ENCODE measurements at places on chromosomes 6 and 20.

DNA sequence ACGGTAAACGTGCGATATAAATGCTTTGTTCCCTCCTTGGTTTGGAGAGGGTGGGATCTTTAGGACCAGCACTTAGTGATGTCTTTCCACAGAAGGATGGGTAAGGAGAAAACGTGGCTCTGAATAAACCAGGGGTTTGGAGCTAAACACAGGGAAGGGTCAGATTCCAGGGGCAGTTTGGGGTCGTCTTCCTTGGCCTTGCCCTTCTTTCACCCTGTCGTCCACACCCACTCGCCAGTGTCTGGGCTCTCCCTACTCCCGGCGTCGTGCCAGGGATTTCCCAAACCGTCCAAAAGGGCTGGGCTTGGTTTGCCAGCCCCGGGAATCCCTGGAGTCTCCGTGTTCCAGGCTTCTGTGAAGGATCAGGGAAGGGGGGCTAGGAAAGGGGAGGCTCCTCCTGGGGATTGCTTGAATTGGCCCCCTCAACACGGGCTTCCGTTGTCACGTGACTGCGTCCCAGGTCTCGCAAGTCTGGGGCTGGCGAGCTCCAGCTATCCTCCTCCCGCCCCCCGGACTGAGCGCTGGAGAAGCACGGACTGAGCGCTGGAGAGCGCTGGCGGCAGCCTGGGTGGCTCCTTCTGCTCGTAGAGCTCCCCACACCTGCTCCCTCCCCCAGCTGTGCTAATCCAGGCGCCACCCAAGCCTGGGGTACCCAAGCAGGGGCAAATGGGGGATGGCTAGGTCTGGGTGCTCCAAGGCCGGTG is 9.4 kb upstream of the ARMC12 start:
- H3K36me3 ChIP-seq, result no peaks in the 10 kb centered on the region
- H3K4me1 ChIP-seq, result peaks cover 76% of the 10 kb centered on the region
- peak overlapping the region; percentile 82 for H3K27ac ChIP-seq
- peak overlapping the region; percentile 61 for H3K4me3 ChIP-seq

- peaks cover 5% of the 10 kb centered on the region for H3K4me1 ChIP-seq
- H3K27ac ChIP-seq, result no peak overlapping the region
- no peak for DNase-seq
- H3K27me3 ChIP-seq, result no peaks in the 10 kb centered on the region
Measured at GRCh38 chr20:37377346-37378081, 31.6 kb downstream of the SRC start.

GRCh38 chr6:166525567-166525966 is 60.9 kb downstream of the RAMACL start:
- H3K4me3 ChIP-seq, result no peak overlapping the region
- no peaks in the 10 kb centered on the region for H3K4me1 ChIP-seq
- DNase-seq, result no peak
- H3K27me3 ChIP-seq, result no peaks in the 10 kb centered on the region

- peaks cover 67% of the 10 kb centered on the region for H3K4me1 ChIP-seq
- H3K27ac ChIP-seq, result peak overlapping the region; percentile 71
- DNase-seq, result no peak
- H3K36me3 ChIP-seq, result peaks cover 78% of the 10 kb centered on the region
- no peak overlapping the region for H3K4me3 ChIP-seq
Measured at GRCh38 chr6:159037756-159038290, 7.0 kb downstream of the TAGAP start.

- H3K4me1 ChIP-seq, result peaks cover 40% of the 10 kb centered on the region
- H3K27ac ChIP-seq, result no peak overlapping the region
- H3K4me3 ChIP-seq, result no peak overlapping the region
- H3K36me3 ChIP-seq, result peaks cover 24% of the 10 kb centered on the region
- DNase-seq, result no peak
- no peaks in the 10 kb centered on the region for H3K27me3 ChIP-seq
Measured at GRCh38 chr20:32382102-32382950, 24.2 kb downstream of the ASXL1 start.

DNA sequence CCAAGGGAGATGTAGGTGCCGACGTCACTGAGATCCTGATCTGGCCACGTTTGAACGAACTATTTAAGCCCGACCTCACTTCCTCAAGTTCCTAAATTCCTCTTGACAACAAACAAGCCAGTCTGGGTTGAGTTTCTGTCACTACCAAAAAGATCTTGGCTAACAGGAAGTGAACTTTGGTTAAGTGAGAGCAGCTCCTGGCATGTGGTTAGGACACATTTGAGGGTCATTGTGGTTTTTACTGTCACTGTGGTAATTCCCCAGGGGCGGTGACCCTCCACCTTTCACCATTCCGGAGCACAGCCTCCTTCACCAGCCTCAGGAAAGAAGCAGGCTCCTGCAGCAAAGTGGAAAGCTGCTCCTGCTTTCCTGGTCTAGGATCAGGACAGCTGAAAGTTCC is 43.1 kb upstream of the ZNF831 start:
- H3K36me3 ChIP-seq, result peaks cover 3% of the 10 kb centered on the region
- DNase-seq, result peak; percentile 59
- no peaks in the 10 kb centered on the region for H3K27me3 ChIP-seq

GRCh38 chr20:25224941-25225340 is 22.9 kb upstream of the PYGB start:
- no peak overlapping the region for H3K27ac ChIP-seq
- H3K4me3 ChIP-seq, result no peak overlapping the region
- DNase-seq, result no peak
- peaks cover 5% of the 10 kb centered on the region for H3K36me3 ChIP-seq

- no peaks in the 10 kb centered on the region for H3K27me3 ChIP-seq
- peaks cover 37% of the 10 kb centered on the region for H3K4me1 ChIP-seq
- peak; percentile 88 for DNase-seq
- H3K4me3 ChIP-seq, result peak within 1 kb of the TSS; percentile 97
- H3K27ac ChIP-seq, result peak within 1 kb of the TSS; percentile 93
Measured at GRCh38 chr20:34825530-34826362, at the start of gene NCOA6. Gene NCOA6 (minus strand): TSS chr20:34825651. CDS start chr20:34782355, 43,296 bp downstream.

DNA sequence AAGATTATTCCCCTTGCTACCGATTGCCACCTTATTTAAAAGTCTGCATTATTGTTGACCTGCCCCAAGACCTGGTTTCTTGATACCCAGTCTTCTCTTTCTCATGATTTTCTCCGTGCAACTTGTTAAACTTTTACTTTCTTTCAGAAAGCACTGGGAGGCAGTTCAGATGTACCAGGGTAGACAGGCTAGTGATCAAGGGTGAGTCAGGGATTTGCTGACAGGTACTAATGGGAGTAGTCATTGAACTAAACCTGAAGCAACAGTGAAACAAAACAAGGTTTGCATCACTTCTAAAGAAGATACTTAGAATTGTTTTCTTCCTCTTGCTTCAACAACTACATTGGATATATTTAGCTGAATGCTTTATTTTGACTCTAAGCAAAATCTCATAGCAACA is 124.4 kb downstream of the KCNQ5 start:
- no peaks in the 10 kb centered on the region for H3K27me3 ChIP-seq
- peaks cover 11% of the 10 kb centered on the region for H3K4me1 ChIP-seq
- DNase-seq, result no peak
- H3K27ac ChIP-seq, result no peak overlapping the region
- peaks cover 2% of the 10 kb centered on the region for H3K36me3 ChIP-seq

DNA sequence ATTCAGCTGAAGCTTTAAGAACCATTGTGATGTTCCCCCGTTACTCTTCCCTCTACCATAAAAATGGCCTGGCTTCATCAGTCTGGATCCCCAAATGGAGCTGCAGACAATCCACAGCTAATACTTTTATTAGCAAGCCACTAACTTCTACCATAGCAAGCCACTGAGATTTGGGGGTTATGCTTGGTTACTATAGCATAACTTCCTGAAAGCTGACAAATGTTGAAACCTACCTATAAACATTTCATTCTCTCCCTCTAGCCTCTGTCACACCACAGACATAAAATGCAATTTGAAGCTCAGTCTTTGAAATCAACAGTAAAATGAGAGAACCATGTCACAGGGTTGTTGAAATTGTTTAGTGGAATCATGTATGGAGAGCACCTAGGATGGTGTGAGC is 3.0 kb upstream of the HTR1E start:
- DNase-seq, result no peak
- peaks cover 38% of the 10 kb centered on the region for H3K27me3 ChIP-seq
- H3K4me3 ChIP-seq, result no peak overlapping the region
- no peak overlapping the region for H3K27ac ChIP-seq
- no peaks in the 10 kb centered on the region for H3K36me3 ChIP-seq

DNA sequence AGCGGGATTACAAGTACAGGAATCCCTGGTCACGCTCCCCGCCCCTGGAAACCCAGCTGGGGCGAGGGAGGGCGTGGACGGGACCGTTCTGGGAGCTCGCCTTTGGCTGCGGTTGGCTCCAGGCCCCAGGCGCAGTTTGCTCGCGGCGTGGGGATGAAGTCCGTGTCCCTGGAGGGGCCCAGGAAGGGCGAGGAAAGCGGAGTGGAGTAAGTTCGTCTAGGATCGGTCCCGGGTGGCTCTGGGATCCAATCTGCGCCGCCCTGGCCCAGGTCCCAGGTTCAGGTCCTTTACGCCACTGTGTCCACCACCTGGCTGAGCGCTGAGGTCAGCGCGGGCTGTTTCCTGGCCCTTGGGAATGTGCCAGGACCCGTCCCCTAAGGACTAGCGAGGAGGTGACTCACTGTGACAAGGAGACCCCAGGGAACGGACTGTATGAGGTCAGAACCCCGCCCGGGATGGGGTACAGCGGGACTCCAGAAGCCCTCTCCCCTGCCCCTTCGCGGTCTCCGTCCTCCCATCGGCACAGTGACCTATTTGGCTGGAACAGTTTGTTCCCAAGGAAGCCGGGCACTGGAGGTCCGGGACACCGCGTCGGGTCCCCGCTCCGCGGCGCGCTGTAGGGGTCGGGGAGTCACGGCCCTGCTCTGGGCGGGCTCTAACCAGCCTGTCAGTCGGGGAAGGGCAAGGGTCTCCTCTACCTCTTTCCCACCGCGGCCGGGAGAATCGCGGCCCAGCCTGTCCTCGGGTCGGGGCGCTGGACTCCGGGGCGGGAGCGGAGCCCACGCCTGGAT is 724 bp downstream of the CDKN1A start:
- H3K27me3 ChIP-seq, result peaks cover 13% of the 10 kb centered on the region
- peak overlapping the region; percentile 86 for H3K27ac ChIP-seq
- peak overlapping the region; percentile 99 for H3K4me3 ChIP-seq
- H3K36me3 ChIP-seq, result peaks cover 24% of the 10 kb centered on the region
- peaks cover 51% of the 10 kb centered on the region for H3K4me1 ChIP-seq

- H3K4me1 ChIP-seq, result no peaks in the 10 kb centered on the region
- no peak overlapping the region for H3K4me3 ChIP-seq
- no peak overlapping the region for H3K27ac ChIP-seq
- no peak for DNase-seq
- H3K36me3 ChIP-seq, result peaks cover 20% of the 10 kb centered on the region
Measured at GRCh38 chr6:111661541-111662061, 55.9 kb upstream of the TRAF3IP2 start.

DNA sequence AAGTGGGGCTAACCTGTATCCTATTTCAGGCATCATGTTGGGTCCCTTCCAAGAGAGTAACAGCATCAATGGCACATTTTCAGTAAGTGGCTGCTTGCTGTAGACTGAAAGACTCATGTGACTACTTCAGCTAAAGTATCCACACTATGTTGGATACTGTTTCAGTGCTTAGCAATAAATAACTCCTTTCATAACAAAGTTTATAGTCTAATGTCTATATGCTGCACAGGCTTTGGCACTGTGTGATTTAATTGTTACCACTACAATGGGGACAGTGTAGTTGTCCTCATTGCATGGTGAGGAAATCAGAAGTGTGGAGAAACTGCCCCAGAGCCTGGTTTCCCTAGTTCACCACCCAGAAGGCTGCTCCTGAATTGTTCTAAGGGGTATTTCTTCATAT is 318.0 kb upstream of the PTCHD4 start:
- no peak overlapping the region for H3K27ac ChIP-seq
- no peak overlapping the region for H3K4me3 ChIP-seq
- no peaks in the 10 kb centered on the region for H3K36me3 ChIP-seq
- no peaks in the 10 kb centered on the region for H3K27me3 ChIP-seq

- H3K4me3 ChIP-seq, result peak overlapping the region; percentile 60
- peaks cover 58% of the 10 kb centered on the region for H3K4me1 ChIP-seq
- peaks cover 76% of the 10 kb centered on the region for H3K36me3 ChIP-seq
- DNase-seq, result no peak
- H3K27ac ChIP-seq, result no peak overlapping the region
Measured at GRCh38 chr6:158663625-158664165, 13.8 kb downstream of the SYTL3 start.

DNA sequence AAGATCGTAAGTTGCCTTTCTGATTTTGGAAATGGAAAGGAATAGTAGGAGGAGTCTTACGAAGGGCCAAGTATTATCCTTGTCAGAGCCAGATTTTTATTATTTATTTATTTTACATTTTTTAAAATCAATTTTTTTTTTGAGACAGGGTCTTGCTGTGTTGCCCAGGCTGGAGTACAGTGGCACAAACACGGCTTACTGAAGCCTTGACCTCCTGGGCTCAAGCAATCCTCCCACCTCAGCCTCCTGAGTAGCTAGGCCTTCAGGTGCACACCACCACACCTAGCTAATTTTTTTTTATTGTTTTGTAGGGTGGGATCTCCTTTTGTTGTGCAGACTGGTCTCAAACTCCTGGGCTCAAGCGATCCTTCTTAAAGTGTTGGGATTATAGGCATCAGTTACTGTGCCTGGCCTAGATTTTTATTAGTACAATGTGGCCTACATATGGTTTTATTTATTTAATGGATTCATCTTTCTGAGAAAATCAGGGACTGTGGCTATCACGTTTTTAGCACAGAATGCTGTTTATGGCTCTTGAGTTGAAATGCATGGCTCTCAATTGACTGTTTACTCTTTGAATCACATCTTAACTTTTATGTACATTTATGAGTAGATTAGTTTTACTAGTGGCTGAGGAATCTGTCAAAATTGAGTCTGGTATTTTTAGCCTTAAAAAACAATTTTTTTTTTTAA is 16.7 kb downstream of the CDC5L start:
- H3K27me3 ChIP-seq, result no peaks in the 10 kb centered on the region
- peaks cover 42% of the 10 kb centered on the region for H3K4me1 ChIP-seq
- H3K36me3 ChIP-seq, result peaks cover 65% of the 10 kb centered on the region
- no peak for DNase-seq
- no peak overlapping the region for H3K4me3 ChIP-seq

DNA sequence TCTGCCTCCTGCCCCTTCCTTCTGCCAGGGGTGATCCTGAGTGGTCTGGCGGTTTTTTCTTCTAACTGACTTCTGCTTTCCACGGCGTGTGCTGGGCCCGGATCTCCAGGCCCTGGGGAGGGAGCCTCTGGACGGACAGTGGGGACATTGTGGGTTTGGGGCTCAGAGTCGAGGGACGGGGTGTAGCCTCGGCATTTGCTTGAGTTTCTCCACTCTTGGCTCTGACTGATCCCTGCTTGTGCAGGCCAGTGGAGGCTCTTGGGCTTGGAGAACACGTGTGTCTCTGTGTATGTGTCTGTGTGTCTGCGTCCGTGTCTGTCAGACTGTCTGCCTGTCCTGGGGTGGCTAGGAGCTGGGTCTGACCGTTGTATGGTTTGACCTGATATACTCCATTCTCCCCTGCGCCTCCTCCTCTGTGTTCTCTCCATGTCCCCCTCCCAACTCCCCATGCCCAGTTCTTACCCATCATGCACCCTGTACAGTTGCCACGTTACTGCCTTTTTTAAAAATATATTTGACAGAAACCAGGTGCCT is 10.2 kb downstream of the SLC29A1 start:
- H3K4me1 ChIP-seq, result peaks cover 12% of the 10 kb centered on the region
- no peak overlapping the region for H3K4me3 ChIP-seq
- H3K27ac ChIP-seq, result no peak overlapping the region
- no peaks in the 10 kb centered on the region for H3K27me3 ChIP-seq
- peaks cover 34% of the 10 kb centered on the region for H3K36me3 ChIP-seq
